Type B pancreatic cell (in vitro differentiated cells): ENCODE measurements at places on chromosomes 3 and 15.

DNA sequence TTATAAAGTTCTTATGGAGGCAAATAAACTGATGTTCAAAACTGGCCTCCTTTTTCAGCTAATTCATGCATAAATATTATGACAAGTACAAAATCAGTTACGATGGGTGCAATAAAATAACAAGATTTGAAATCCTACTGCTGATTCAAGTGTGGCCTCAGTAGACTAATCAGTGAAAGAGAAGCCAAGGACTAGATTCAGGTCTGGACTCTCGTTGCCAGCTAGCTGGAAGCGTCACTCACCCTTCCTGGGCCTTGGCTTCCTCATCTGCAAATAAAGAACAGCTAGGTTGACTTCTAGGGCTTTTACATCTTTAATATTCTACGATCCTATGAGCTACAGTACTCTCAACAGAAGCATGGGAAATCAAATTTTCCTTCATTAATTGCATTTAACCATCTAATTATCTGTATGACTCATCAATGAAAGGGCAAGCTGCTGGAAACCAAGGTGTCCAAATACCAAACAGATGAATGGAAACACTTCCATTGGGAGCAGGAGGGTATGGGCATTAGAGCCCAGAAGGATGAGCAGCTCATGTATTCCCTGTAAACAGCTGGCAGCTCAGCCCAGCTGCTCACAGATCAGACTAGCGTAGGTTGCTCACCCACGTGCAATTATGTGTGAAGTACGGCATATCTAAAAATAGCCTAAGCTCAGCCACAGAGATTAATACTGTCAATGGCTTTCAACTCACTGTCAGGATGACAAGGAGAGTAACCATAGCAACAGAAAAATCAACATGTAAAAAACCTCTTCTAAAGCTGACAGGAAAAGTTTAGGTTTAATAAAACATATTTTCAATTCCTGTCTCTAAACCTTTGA, 294.8 kb downstream of the PLCL2 start:
- no peak for DNase-seq

GRCh38 chr3:30368978-30369377, 237.4 kb upstream of the TGFBR2 start:
- no peak for DNase-seq

DNA sequence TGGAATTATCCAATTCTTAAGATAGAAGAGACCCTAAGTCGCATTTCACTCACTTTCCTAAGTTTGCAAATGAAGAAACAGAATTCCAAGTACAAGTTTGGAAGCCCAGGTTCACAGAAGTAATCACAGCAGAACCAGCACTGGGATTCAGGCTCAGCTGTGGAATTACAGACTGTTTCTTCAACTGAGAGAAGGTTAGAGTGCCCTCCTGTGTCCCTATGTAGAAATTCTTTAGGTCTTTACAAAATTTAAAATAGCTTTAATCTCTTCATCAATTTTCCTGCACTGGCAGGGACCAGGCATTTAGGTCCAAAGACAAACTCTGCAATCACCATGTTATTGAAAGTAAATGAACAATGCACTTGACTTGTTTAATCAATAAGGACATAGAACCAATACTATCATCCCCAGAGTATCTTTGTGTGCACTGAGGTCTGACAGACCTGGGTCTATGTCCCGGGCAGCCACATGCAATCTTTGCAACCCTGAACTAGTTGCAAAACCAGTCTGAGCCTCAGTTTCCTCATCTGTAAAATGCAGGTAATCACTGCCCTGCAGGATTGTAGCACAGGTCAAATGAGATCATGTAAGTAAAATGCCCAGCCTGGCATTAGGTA, 96.3 kb upstream of the ZBED2 start:
- DNase-seq = no peak

DNA sequence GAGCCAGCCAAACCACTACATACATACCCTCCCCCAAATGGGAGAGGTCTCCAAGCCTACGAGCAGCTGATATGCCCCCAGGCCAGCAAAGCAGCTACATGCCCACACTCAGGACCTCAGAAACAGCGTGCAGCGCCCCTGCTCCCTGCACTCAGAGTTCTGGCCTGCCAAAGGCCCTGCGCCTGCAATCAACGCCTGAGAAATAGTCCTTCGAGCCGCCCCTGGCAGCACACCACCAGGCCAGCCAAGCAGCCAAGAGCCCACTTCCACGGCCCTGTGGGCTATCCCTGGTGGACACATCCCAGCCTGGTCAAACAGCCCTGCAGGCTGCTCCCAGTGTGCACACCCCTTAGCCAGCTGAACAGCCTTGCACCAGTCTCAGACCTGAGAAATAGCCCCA, 139.1 kb downstream of the DMXL2 start:
- DNase-seq = no peak

GRCh38 chr3:157785102-157785826, 282.0 kb upstream of the VEPH1 start:
- DNase-seq = no peak

DNA sequence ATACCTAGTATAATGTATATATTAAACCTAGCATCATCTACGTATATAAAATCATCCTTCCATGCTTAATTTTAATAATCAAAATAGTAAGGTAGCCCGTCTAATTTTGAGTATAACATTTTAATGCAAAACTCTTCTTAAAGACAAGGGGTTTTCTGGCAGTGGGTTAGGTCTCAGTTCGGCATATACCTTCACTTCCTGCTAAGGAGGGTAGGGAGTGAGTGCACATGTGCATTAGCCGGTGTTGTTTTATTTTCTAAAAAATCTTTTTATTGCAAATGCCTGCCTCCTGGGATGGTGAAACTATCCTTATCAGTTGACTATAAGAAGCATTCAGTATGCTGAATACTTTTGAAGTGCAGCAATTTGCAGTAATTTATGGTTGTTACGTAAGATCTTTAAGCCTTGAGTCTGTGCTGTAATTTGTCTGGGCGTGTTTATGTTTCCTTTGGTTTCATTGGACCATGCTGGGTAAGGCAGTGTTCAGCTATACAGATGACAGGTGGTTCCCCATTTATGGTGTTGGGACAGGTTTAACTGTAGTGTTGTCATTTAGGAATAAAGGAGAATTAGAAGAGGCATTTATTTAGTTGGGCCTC, 11.7 kb downstream of the ARHGEF26 start:
- no peak for DNase-seq

DNA sequence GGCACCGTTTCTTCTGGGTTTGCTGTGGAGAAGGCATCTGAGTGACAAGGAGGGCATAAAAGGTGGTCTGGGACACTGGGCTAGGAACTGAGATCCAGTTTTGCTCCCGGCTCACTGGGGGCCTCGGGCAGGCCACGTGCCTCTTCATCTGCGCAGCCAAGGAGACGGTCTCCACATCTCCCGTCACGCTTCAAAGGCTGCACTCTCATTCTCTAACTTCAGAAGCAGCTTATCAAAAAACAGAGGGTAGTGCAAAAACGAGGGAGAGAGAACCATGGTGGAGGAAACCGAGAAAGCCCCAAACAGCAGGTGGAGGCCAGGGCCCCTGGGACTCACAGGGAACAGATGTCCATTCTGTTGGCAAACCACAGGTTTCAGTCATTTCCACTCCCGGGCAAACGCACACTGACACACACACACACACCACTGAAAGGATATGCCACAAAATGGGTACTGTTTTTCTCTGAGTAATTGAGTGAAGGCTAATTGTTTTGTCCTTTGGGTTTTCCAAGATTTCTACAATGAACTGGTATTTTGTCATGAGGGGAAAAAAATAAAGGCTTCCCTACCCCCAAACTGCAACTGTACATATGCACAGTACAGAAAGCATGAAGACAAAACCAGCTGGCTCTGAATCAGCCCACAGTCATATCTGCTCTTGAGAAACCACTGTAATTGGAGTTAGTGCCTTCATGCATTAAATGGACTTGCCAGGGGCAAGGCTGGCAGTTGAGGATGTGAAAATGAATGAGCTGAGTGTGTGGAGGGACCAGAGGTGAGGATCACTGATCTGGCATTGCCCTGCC, 71.9 kb downstream of the MGLL start:
- no peak for DNase-seq

GRCh38 chr3:124576565-124577493, 153.4 kb upstream of the UMPS start:
- no peak for DNase-seq

DNA sequence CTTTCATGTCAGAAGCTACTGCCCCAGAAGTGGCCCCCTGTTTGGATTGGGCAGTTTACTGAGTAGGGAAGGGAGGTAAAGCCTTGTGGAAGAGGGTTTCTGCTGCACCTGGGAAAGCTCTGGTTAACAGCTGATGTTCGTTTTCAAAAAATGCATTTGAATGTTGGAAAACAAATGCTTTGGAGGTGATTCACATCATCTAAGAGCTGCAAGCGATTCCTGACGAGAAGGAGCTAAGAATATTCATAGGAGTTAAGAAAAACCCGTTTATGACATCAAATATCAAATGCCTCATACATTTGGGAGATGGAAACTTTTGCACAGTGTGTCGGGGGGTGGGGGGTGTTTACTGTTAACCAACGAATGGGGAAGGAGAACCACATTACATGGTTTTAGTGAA, 183.8 kb upstream of the NR2F2 start:
- no peak for DNase-seq

DNA sequence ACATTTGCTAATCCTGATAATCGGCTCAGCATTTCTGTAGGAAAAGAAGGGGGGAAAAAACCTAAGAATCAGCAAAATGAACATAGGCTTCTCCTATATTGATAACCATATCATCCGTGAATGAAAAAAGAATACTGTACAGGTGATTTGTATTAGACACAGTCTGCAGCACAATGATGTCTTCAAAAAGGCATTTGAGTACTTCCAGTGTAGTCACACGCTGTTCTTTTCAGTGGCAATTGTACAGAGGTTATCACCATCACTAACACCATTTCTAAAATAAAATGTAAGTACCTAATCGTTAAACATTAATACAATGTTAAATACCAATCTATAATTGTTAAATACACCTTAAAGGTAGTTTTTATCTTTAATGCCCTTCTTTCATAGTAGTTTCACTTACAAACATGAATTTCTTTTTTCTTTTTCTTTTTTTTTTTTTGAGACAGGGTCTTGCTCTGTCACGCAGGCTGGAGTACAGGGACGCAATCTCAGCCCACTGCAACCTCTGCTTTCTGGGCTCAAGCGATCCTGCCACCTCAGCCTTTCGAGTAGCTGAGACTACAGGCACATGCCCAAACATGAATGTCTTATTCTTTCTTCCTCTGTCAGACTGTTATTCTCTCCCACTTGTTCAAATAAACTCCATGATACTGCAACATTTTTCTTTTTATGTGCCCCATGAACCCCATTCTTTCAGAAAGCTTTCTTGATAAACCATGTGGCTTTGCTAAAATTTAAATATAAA, 18.4 kb downstream of the GOLGB1 start:
- DNase-seq = no peak

GRCh38 chr3:196327405-196327804, 9.4 kb upstream of the DYNLT2B start:
- DNase-seq = no peak

GRCh38 chr3:38994251-38994650, 57.5 kb downstream of the SCN11A start:
- DNase-seq = no peak

GRCh38 chr15:79310612-79310984, 314 bp upstream of the TMED3 start:
- no peak for DNase-seq

DNA sequence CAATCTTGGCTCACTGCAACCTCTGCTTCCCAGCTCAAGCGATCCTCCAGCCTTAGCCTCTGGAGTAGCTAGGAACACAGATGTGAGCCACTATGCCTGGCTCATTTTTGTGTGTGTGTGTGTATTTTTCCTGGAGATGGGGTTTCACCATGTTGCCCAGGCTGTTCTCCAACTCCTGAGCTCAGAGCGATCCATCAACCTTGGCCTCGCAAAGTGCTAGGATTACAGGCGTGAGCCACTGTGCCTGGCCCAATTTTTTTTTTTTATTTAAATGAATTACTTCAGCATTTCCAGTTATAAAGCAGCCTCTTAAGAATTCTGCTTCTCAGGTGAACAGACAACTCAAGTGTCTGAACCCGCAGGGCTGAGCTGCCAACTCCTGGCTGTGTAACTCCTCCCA, 20.1 kb upstream of the ST3GAL6 start:
- no peak for DNase-seq

DNA sequence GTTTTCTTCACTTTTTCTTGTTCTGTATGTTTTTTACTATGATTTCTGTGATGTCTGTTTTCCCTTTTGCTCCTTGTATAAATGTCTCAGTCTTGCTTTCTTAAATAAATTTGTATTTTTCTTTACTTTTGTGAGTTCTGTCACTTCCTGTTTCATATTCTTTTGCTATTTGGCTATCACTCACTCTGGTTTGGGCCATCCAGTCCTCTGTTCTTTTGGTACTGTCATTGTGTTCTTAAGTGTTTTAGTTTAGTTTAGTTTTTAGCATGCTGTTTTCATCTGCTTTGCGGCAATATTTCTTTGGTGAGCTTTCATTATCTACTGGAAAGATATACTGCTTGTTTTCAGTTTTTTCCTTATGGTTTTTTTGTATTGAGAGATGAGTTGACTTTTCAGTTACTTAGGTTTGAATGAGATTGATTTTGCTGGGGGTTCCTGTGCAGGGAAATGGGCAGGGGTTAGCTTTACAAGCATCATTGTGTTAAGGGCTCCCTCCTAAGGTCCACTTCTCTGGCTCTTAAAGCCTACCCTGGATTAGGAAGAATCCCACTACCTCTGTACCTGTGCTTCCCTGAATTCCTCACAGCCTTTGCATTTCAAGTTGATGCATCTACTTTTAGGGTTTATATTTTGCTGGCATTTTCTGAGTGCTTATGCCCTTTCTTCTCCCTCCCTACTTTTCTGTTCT, 35.1 kb downstream of the PDCD6IP start:
- no peak for DNase-seq

DNA sequence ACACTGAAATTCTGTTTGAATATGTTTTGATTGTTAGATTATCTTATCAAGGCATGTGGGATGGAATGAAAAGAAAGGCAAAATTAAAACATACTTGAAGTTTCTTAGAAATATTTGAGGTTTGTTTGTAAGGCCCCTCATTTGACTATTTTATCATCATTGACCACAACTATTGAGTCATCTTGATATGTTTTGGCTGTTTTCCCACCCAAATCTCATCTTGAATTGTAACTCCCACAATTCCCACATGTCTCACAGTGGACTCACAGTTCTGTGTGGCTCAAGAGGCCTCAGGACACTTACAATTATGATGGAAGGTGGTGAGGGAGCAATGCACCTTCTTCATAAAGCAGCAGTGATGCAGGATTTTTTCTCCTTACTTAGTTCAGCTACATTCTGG, 917.1 kb downstream of the PLOD2 start:
- DNase-seq = no peak

- DNase-seq = no peak
Observed at GRCh38 chr3:174223042-174223441, 636.1 kb upstream of the NAALADL2 start.
